ENCODE measurements at places on chromosomes 4 and X.
A peak's percentile ranks its signal among the peaks of the same experiment; 100 is the strongest.

DNA sequence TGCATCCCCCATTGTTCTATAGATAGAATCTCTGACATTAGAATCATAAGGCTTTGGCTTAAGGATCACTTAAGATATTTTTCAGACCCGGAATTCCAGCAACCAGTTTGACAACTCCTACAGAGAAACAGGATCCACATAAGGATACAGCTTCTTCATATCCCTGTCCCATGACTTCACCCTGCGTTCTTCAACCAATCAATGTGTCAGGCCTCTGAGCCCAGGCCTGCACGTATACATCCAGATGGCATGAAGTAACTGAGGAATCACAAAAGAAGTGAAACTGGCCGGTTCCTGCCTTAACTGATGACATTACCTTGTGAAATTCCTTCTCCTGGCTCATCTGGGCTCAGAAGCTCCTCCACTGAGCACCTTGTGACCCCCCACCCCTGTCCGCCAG is 85.1 kb downstream of the MFAP3L start:
- DNase-seq: no peak

GRCh38 chrX:5771441-5771840 is 457.2 kb downstream of the NLGN4X start:
- no peak for DNase-seq

- no peak for DNase-seq
These were observed 269.6 kb downstream of the GBA3 start for GRCh38 chr4:22962295-22962694.

- no peak for DNase-seq
These were observed 9.9 kb downstream of the TMSB4X start for GRCh38 chrX:12984603-12985319.

- DNase-seq: no peak
These were observed 51.0 kb downstream of the AGA start for GRCh38 chr4:177391287-177391686.

DNA sequence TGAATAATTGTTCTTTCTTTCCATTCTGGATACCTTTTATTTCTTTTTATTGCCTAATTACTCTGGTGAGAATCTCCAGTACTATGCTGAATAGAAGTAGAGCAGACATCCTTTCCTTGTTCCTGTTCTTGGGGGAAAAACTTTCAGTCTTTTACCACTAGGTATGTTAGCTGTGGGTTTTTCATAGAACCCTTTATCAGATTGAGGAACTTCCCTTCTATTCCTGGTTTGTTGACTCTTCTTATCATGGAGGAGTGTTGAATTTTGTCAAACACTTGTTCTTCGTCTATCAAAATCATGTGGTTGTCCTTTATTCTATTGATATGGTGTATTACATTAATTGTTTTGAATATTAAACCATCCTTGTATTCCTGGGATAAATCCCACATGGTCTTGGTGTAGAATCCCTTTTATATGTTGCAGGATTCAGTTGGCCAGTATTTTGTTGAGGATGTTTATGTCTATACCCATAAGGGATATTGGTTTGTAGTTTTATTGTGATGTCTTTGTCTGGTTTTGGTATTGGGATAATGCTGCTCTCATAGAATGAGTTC is 23.6 kb downstream of the SH3BP2 start:
- no peak for DNase-seq

GRCh38 chr4:40020221-40020620 is 36.4 kb upstream of the N4BP2 start:
- no peak for DNase-seq

DNA sequence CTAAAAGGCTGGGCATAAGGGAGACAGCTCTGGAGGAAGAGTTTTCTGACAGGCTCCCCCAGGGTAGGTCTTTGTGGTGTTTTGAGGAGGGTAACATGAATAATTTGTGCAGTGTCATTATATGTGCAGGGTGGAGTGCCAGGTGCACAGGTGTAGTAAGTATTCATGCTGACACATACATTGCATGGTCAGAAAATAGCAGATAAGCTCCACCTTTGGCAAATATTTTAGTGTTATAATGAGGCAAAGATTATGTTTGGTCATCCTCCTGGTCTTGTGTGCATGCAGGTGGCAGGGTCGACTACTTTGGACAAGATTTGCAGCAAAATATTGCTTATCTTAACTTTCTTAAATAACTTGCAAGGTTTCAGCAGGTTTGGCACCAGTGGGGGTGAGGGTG is 910.4 kb upstream of the PCDH10 start:
- no peak for DNase-seq

DNA sequence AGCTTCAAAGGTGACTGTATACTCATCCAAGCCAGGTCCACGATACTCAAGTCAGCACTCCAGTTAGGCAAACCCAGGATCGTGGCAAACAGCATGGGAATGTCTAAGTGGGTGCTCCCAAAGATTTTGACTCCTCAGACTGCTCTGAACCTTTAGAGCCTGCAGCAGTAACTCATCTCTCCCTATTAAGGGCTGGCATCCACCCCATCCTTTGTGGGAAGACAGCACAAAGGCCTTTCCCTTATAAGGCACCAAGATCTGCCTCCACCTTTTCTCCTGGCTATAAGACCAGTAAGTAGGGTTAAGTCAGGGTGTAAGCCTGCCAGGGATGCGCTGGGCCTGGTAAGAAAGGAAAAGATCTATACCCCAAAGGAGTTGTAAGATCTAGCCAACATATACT is 23.6 kb upstream of the SLC25A43 start:
- no peak for DNase-seq

DNA sequence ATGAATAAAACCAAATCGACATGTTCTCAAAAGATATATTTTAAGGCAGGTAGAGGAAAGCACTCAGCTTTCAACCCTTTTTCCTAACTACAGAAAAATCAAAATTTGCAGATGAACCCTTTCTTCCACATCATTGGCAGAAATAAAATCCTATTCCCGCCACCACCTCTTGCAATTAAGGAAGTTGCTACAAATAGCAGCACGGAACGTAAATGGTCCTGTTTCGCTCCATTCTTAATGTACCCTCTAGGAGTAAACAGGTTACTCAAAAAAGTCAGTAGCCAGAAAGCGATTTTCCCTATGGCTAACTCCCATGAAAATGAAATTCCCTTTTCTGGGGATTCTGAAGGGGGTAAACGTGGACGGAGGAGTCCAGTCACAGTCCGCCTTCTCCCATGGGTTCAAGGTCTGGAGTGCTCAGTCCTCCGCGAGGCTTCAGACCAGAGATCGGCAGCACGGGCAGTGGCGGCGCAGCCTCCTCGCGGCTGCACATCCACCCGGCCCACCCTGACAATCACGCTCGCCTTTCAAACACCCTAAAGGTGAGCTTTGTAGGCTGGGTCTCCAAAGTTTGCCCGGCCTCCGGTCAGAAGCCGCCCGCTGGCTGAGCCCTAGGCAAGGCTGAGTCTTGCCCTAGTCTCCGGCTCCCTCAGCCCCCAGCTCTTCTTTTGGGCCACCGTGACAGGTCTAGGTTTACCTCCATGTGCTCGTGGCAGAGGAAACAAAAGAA is 1.8 kb downstream of the ATP11C start:
- DNase-seq: no peak

- DNase-seq: no peak
These were observed 8.1 kb downstream of the RAPGEF2 start for GRCh38 chr4:159110961-159111360.

GRCh38 chr4:87419578-87420249 is 2.7 kb upstream of the NUDT9 start:
- DNase-seq: no peak

DNA sequence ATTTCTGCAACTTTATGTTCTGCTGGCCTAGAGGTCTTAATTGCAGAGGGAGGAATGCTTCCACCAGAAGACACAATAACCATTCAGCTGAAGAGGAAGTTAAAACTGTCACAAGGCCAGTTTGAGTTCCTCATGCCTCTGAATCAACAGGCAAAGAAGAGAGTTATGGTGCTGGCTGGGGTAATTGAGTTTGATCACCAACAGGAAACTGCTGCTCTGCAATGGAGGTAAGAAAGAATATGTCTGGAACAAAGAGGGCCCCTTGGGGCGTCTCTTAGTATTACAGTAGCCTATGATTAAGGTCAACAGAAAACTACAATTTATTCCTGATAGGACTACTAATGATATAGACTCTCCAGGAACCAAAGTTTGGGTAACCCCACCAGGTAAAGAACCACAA is 744.0 kb downstream of the FSTL5 start:
- no peak for DNase-seq

- no peak for DNase-seq
These were observed 27.0 kb downstream of the ENPP6 start for GRCh38 chr4:184190711-184191110.

DNA sequence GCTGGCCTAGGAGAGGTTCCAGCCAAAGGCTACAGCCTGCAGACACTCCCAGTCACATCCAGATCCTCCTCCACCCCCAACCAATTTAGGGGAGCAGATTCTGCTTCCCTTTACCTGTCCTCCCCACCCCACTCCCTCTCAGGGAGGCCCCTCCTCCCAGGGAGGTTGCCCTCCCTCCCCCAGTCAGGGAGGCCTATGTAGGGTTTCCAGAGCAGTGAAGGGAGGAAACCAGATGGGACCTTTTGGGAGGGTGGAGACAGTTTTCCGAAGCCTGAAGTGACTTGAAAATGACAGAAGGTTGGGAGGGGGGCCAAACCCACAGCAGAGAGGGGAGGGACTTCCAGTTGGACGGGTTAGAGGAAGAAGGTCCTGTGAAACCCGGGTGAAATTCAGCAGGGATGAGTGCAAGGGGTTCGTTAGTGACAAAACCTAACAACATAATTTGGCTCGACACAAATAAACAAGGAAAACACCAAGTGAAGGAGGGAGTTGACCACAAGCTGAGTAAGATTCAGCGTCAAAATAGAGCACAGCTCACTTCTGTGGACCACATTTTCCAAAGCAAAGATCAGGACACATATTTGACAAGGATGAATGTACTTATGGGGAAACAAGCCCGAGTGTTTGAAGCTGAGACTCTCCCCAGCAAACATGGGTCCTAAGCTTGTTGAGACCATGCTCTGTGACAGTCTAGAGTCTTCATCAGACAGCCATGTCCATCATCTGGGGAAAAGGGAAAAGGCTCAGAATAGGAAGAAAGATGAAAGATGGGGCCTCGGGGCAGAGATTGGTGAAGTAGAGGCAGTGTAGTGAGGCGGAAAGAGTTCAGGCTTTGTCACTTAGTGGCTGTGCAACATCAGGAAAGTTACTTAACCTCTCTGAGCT is 46.4 kb downstream of the PRPS1 start:
- no peak for DNase-seq

DNA sequence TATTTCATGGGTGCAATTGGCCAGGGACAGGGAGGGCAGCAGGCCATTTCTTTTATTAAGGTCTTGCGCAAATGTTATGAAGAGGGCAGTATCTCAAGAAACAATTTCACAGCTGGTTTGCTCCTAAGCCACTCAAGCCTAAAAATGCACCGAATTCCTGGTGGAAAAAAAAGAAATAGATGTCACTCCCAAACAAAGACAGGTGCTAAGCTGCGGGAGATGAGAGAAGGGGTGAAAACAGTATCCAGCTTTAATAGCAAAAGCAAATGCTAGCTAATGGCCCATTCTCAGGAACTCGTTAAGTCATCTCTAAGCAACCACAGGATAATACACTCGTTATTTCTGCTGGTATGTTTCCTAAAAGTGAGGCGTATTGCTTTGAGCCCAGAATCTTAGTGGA is 116.4 kb downstream of the ARX start:
- DNase-seq: no peak

GRCh38 chr4:66636349-66636748 is 909.0 kb downstream of the CENPC start:
- DNase-seq: no peak

DNA sequence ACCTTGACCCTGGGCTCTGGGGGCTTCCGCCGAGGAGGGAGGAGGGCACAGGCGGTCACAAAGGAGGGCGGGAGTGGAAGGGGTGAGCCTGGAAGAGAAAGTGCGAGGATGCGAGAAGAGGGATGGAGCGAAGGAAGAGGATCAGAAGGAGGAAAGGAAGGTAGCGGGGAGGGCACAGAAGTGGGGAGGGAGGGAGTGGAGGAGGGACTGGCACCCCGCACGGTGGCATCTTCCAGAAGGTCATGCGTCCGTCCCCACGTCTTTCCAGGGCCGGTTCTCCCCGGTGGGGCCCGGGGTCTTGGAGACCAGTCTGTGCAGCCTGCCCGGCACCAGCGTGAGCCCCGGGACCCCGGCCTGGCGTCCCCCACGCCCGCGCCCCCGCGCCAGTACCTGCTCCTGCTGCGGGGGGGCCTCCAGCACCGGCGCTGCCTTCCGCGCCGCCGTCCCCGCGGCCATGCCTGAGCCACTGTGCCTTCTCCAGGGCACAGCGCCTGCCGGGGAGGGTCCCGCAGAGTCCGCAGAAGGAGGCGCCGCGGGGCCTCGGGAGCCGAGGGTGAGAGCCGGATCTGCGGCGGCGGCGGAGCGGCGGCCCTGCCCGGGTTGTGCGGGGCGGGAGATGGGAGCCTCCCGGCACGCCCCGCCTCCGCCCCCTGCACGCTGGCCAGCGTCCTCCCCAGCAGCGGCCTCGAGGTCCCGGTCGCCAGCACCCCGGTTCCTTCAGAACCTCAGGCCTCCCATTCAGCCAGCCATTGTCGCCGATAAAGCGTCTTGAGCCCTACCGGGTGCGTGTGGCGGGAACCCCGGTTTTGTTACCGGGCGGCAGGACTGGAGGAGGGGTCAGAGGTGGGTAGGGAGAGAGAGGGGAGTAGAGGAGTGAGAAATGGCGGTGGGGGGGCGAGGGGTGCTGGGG is at the start of gene RNF175:
RNF175 (minus strand) TSS at position 618 of the 910 bp plus-strand sequence; CDS start at position 456, 162 bp downstream.
- DNase-seq: peak; percentile 43

GRCh38 chr4:8438743-8439142 is 1.8 kb downstream of the ACOX3 start:
- no peak for DNase-seq

DNA sequence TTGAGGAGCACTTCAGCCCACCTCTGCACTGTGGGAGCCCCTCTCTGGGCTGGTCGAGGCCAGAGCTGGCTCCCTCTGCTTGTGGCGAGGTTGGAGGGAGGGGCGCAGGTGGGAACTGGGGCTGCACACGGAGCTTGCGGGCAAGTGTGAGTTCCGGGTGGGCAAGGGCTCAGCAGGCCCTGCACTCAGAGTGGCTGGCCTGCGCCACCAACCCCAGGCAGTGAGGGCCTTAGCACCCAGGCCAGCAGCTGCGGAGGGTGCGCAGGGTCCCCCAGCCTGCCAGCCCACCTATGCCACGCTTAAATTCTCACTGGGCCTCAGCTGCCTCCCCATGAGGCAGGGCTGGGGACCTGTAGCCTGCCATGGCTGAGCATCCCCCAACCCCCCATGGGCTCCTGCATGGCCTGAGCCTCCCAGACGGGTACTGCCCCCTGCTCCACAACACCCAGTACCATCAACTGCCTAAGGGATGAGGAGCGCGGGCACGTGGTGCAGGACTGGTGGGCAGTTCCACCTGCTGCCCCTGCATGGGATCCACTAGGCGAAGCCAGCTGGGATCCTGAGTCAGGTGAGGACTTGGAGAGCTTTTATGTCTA is 110.9 kb downstream of the SLC39A8 start:
- DNase-seq: no peak

- DNase-seq: no peak
These were observed 18.3 kb downstream of the CD99L2 start for GRCh38 chrX:150879855-150880807.

DNA sequence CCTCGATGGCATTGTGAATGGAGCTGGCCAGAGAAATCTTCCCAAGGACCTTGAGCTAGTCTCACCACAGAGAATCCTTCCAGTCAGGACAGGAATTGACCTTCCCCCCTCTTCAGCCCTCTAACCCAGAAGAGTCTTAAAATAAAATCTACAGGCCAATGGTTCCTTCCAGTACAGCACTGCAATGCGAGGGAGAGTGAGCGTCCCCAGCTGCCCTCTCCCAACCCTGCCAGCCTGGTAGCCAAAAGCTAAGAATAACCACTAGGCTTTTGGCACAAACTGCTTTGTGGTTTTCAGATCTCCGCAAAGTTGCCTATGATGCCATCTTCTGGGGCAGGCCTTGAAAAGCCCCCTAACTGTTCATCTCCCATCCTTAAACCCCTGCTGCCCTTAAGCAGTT is 175.1 kb downstream of the AR start:
- DNase-seq: no peak

Data from head of caudate nucleus (tissue), 42 donors.